ENCODE measurements at places on chromosomes 16 and 17.

- DNase-seq: no peak
Measured at GRCh38 chr16:56732832-56733231, 2.9 kb downstream of the NUP93 start.

DNA sequence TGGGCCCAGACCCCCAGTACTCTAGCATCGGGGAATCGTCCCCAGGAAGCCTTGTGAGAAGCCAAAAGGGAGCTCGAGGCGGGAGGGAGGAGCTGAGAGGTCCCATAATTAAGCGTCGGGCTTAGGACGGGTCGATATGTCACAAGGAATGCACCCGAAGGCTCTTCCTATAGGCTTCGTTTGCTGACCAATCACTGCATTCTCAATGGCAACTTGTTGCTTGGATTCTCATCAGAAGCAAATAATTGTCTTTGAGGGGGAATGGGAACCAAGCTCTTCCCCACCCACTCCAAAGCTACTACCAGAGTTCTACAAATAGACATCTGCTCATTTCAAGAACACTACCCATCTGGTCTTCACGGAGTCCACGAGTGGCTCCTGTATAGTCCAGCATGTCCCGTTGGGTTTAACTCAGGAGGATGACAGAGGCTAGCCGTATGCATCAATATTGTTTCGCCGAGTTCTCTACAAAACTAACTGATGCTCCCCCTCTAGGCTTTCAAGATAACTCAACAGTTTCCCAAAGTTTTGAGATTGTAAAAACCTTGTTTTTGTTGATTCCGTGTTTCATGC is 628 bp upstream of the BLMH start:
- DNase-seq: peak; percentile 40

DNA sequence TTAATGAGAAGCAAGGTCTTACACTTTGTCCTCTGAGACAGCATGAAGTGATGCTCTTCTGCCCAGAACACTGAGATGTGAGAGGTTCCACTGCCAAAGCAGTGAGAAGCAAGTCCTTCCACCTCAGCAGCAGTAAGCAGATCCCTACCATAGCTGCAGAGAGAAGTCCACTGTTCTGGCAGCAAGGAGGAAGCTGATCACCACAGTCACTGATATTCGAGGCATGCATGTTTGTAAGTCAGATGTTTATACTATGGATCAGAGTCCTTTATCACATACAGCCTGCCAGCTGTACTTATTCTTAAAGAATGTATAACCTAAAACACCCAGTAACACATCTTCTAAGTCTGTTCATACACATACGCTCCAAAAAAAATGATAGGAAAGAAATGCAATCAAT is 18.2 kb upstream of the METTL2A start:
- DNase-seq: no peak

GRCh38 chr17:67180275-67180674 is 64.7 kb downstream of the HELZ start:
- no peak for DNase-seq

GRCh38 chr17:17826342-17826713 is 10.5 kb downstream of the SREBF1 start:
- DNase-seq: no peak

GRCh38 chr17:67891481-67892119 is 66.3 kb downstream of the BPTF start:
- peak; percentile 3 for DNase-seq

- peak; percentile 37 for DNase-seq
Measured at GRCh38 chr17:79707931-79708891, 22.5 kb upstream of the ENPP7 start.

DNA sequence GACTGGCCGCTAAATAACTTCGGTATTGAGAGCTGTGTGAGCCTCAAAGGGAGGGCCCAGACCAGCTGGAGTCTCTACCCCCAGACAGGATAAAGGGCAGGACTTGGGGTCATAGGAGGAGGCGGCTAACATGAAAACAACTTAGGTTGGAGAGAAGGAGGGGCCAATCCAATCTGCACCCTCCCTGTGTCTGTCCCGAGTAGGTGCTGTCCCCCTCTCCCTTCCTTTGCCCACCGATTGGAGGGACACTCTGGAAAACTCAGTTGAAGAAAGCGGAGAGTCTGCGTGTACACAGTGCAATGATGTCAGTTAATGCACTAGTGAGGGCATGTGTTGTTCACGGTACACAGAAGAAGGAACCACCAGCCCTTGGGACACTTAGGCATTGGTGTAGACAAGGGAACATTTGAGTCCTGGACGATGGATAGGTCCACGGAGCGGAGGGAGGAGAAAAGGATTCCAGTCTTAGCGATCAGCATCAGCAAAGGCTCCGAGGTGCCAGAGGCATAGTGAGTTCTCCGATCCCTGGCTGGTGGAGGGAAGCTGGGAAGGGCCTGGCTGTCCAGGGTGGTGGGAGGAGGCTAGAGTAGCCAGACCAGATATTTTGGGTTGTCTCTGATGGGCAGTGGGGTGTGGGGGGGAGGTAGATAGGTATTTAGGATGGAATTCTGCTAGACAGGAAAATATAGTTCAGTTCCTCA is 761 bp downstream of the NOL3 start:
- DNase-seq: no peak

GRCh38 chr17:15442311-15443180 is 24.9 kb downstream of the CDRT4 start:
- peak; percentile 46 for DNase-seq

DNA sequence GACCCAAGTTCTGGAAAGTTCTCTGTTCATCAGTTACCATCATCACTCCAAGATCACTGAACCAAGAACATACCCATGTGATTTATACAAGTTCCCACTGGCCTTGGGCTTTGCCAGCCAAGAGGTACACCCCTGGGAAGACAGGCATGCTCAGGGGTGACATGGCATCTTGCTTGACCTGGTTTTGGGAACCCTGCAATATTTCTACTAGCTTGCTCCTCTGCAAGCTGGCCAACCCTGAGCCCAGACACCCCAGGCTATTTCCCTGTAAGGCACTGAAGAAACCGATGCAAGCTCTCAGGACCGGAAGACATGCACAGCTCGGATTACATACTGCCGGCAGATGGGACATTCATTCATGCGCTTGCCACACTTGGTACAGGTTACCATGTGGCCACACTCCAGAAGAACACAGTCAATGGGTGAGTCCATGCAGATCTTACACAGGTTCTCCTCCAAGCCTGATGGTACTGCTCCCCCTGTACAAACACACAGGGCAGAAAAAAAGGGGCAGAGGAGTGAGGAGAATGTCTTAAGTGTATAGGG is 31.4 kb downstream of the LIG3 start:
- no peak for DNase-seq

- DNase-seq: peak; percentile 9
Measured at GRCh38 chr17:64174686-64175456, 44.9 kb upstream of the ERN1 start.

- peak; percentile 63 for DNase-seq
Measured at GRCh38 chr17:50893183-50893993, 27.2 kb upstream of the TOB1 start.

DNA sequence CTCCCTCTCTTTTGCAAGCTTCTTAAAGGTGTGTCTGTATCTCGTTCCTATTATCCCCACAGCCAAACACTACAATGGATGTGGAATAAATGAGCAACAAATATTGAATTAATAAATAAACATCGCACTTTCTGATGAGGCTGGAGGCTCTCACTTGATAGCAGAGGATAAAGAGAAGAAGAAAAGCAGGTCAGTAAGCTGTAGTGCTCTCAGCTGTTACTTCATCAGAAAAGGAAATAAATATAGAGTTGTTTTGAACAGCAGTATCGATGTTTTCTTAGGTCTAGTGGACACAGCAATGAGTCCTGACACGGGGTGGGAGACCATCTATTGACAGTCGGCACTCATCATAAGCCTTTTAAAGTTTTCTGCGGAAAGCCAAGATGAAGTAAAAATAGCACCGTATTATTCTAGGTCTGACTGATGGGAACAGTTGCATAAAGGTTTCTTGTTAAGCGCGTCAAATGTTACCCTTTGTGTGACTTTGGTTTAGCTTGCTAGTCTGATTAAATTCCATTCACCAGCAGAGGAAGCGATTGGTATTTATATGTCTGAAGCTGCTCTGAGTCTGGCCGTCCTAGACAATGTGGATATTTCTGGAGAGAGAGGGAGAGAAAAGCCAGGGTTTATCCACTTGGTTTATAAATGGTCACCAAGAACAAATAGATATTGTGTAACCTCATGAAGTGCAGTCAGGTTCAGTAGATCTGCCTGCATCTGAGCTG is 646.1 kb downstream of the CDH11 start:
- DNase-seq: peak; percentile 30

- DNase-seq: no peak
Measured at GRCh38 chr17:69578385-69578936, 164.0 kb downstream of the MAP2K6 start.

GRCh38 chr17:44216173-44216572 is 3.3 kb downstream of the UBTF start:
- no peak for DNase-seq

DNA sequence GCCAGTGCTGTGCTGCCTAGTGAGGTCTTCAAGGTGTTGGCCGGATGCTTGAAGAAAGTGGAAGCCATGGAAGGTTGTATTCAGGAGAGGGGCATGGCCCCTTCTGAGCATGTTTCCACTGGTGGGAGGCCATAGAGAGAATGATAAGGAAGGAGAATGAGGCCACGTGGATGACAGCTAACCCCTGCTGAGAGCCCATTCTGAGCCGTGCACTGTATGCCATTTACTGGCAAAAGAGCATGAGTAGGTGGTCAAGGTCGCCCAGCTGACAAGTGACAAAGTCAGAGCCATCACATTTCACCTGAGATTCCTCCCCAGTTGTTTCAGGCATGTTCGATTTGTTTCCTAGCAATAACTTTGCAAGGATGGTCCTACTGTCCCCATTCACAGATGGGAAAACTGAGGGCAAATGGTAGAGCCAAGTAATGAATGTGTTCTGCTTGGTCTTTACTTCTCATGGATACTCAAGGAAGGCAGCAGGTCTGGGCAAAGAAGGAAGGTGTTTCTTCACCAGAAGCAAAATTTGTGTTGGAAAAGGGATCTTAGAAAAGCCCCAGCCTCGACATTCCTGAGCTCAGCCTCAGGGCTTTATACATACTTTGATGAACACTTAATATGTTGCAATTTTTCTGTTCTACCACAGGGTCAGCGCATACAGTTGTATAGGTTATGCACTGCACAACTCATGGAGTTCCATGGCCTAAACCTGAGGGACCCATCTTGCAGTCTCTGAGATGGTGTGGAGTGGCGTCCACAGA is 10.5 kb upstream of the NKD1 start:
- no peak for DNase-seq

DNA sequence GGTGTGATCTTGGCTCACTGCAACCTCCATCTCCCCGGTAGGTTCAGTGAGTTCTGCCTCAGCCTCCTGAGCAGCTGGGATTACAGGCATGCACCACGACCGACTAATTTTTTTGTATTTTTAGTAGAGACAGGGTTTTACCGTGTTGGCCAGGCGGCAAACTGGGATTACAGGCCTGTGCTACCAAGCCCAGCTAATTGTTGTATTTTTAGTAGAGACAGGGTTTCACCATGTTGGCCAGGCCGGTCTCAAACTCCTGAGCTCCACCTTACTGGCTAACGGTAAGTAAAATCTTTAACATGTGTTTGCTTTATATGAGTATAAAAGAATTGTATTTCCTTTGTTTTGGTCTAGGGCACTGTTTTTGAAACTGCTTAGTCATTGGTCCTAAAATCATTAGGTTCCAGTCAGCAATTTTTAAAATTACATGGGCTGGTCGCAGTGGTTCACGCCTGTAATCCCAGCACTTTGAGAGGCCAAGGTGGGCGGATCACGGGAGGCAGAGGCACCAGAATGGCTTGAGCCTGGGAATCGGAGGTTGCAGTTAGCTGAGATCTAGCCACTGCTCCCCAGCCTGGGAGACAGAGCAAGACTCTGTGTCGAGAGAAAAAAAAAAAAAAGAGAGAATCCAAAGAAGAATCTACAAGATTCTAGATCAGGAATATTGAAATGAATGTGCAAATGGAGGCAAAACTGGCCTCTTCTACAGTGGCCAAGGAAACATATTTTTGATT is 3.6 kb downstream of the FLYWCH1 start:
- no peak for DNase-seq

- DNase-seq: no peak
Measured at GRCh38 chr16:66052745-66053144, 313.7 kb upstream of the CDH5 start.

DNA sequence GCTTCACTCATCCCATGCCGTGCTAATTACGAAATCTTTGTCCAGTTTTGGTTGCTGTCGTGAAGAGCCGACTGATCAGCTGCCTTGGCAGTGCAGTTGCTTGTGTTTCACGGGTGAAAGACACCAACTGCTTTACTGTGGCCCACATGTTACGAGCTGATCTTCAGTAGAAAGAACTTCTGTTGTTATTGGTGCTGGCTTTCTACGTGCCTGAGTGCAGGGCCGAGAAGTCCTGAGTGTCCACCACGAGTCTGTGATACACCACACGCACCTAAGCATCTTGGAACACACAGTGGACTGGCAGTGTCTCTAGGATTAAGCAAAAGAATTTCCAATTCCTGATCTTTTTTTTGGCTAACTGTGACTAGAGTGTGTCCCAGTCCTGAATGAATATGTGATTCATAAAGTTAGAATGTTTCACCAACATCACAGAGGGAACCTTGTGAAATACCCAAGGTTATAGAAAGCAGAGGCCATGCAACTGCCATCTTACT is 70.4 kb upstream of the CLEC18A start:
- DNase-seq: no peak

DNA sequence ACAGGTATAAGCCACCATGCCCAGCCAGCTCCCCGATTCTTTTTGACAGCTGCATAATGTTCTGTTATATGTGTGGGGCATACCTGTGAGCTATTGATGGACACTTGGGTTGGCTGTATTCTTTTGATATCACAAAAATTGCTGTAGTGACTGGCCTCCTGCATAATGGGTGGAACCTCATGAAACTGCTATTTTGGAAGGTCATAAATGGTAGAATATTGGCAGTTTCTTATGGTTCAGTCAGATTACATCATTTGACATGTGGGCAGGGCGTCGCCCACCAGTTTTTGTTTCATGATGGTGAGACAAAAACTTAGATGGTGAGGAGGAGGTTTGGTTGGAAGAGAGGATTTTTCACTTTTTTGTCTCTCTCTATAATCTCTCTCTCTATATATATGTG is 26.7 kb upstream of the POLR3E start:
- DNase-seq: no peak

DNA sequence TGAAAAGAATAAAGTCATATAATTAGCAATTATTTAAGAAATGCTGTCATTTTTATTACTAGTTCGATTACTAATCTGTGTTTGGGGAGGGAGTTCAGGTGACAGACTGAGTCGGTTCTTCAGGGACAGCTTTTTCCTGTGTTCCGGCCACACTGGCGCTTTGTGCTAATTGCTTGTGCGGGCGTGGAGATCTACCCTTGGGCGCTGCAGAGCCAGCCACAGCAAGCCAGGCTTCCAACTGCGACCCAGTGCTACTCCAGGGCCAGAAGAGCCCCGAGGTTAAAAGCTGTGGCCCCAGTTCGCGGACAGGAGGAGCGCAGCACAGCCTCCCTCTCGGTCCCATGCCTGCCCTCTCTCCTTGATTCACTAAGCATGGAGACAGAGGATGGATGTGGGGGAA is 6.5 kb upstream of the OR2C1 start:
- no peak for DNase-seq

All from caudate nucleus (tissue), 63 donors.